ENCODE measurements at places on chromosomes 6 and 20. TPM values are rescaled to one million over a fixed set of nuclear protein-coding genes. Genes with fewer than 3 reads are reported as not detected.
A peak's percentile ranks its signal among the peaks of the same experiment; 100 is the strongest.

The GGTLC1 gene
- not detected for total RNA-seq

- H3K27me3 ChIP-seq, result no peaks in the 10 kb centered on the region
- H3K36me3 ChIP-seq, result peaks cover 4% of the 10 kb centered on the region
- H3K4me1 ChIP-seq, result peaks cover 85% of the 10 kb centered on the region
- peak overlapping the region; percentile 86 for H3K4me3 ChIP-seq
- H3K27ac ChIP-seq, result peak overlapping the region; percentile 89
- DNase-seq, result no peak
These were observed 19.5 kb upstream of the TAF8 start for GRCh38 chr6:42030585-42031506.

DNA sequence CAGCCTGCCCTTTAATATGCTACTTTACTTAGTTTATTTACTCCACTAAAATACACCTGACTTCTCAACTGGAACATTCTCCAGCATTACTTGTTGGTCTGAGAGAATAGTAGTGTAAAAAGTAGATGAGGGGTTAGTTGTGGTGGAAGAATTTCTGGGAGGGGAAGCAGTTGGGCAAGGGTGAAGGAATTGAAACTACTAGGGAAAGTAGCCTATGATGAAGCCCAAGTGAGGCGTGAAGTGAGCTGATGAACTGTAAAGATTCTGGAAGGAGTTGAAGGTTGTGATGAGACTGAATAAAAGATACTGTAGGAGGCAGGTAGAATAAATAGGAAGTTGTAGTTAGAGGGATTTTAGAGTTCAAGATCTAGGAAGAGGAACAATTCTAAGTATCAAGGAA is 72.5 kb downstream of the ITCH start:
- H3K27me3 ChIP-seq, result no peaks in the 10 kb centered on the region
- no peaks in the 10 kb centered on the region for H3K36me3 ChIP-seq
- H3K27ac ChIP-seq, result peak overlapping the region; percentile 5
- peaks cover 24% of the 10 kb centered on the region for H3K4me1 ChIP-seq

DNA sequence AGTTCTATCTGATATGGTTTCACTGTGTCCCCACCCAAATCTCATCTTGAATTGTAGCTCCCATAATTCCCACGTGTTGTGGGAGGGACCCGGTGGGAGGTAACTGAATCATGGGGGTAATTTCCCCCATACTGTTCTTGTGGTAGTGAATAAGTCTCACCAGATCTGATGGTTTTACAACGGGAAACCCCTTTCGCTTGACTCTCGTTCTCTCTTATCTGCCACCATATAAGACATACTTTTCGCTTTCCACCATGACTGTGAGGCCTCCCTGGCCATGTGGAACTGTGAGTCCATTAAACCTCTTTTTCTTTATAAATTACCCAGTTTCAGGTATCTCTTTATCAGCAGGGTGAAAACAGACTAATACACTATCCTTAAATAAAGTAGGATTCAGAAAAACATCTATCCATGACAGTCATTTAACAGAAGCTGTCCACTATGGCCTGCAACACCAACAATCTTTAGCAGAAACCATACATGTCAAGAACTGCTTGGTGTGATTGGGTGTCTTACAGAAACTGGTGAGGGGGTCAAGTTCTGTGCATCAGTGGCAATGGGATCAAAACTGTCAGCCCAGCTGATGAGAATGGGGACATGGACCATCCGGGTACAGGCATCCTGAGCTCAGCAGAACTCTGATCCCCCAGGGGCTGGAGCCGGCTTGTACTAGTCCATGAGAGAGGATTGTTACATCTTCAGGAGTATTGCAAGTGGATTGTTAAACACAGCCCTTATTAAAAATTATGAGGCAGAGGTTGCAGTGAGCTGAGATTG is 59.2 kb downstream of the SCML4 start:
- H3K4me3 ChIP-seq, result no peak overlapping the region
- peak overlapping the region; percentile 68 for H3K27ac ChIP-seq
- DNase-seq, result no peak

The STMND1 gene
- not detected for total RNA-seq

- no peaks in the 10 kb centered on the region for H3K27me3 ChIP-seq
- H3K27ac ChIP-seq, result no peak overlapping the region
- H3K4me1 ChIP-seq, result peaks cover 4% of the 10 kb centered on the region
- peaks cover 2% of the 10 kb centered on the region for H3K36me3 ChIP-seq
- DNase-seq, result no peak
These were observed 84.1 kb downstream of the PRDM1 start for GRCh38 chr6:106170030-106170791.
